SW 1271 (cell line): ENCODE measurements at places on chromosomes 12 and 14.

GRCh38 chr14:51410897-51411296 is 170.8 kb downstream of the TMX1 start:
- no peak for DNase-seq

GRCh38 chr14:26128931-26129671 is 468.7 kb downstream of the NOVA1 start:
- DNase-seq: no peak

DNA sequence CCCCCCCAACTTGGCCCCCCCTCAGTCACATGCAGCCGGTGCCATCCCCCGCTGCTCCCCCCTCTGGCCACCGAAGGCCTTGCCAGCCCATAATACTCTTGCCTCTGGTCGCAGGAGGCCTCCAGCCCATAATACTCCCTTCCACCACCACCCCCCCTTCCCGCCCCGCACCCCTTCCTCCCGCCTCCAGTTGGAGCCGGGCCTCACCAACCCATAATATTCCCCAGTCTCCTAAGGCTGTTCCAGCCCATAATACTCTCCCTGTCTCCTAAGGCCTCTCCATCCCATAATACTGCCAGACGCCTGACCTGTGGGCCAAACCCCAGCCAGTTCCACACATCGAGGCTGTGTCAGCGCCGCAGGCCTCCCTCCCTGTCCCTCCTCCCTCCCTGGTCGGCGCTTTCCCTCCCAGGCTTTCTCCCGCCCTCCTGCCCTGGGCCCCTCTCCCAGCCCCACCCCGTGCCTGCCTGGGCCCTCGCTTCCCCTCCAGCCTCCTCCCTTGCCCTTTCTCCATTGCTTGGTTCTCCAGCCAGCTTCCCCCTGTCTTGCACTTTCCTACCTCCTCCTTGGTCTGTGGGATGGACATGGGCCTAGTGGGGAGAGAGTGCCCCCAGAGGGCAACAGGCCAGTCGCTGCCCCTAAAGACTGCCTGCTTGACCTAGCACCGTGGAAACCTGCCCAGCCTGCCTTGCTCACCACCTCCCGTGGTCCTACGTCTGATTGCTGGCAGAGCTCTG is 6.8 kb upstream of the CHD4 start:
- DNase-seq: peak; percentile 67

DNA sequence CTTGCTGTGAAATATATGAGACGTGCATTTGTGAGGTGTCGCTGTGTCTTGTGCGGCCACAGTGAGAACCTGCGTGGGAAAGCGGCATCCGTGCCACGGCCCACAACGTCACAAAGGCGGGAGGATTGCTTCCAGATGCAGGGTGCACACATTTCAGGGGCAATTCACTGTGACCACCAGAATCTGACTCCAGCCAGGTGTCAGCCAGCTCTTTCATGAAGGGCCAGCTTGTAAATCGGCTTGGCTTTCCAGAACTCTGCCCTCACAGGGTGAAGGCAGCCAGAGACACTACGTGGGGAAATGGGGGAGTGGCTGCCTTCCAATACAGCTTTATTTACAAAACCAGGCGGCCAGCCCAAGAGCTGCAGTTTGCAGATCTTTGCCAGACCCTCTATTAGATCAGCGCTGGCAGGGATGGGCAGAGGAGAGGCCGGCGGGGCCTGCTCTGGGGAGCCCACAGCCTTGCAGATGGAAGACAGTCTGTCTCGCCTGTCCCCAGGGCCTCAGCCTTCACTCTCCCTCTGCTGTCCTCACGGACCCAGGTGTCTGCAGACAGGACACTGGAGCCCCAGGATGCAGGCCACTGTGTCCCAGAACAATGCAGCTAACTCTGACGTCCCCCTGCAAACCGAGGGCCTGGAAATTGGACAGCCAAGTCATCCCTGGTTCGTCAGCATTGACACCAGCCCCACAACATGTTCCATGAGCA is 53.5 kb downstream of the ADGRD1 start:
- DNase-seq: no peak

- no peak for DNase-seq
These were observed 69.1 kb downstream of the C14orf132 start for GRCh38 chr14:96108061-96108795.

DNA sequence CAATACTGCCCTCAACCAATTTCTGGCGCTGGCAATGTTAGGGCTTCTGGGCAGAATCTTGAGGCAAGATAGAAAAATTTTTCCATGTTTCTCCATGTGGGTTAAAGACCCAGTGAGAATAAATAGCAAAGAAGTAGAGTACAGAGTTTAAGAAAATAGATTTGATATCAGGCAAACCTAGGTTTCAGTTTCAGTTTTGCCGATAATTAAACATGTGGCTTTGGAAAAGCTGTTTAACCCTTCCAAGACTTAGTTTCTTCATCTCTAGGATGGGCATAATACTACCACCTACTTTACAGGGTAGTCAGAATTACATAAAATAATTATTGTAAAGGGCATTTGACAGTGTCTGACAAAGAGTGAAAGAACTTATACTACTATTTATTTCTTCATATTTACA is 360.4 kb downstream of the PCNX1 start:
- DNase-seq: no peak

GRCh38 chr14:103292426-103293374 is 41.3 kb upstream of the EIF5 start:
- DNase-seq: no peak

- DNase-seq: no peak
These were observed 91.9 kb downstream of the LGMN start for GRCh38 chr14:92656306-92657081.

DNA sequence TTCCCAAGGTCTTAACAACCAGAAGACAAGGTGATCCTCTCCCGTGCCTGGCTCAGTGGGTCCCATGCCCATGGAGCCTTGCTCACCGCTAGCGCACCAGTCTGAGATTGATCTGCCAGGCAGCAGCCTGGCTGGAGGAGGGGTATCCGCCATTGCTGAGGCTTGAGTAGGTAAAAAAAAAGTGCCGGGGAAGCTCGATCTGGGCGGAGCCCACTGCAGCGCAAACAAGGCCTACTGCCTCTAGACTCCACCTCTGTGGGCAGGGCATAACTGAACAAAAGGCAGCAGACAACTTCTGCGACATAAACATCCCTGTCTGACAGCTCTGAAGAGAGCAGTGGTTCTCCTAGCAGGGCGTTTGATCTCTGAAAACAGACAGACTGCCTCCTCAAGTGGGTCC is 104.0 kb downstream of the C14orf39 start:
- DNase-seq: no peak

DNA sequence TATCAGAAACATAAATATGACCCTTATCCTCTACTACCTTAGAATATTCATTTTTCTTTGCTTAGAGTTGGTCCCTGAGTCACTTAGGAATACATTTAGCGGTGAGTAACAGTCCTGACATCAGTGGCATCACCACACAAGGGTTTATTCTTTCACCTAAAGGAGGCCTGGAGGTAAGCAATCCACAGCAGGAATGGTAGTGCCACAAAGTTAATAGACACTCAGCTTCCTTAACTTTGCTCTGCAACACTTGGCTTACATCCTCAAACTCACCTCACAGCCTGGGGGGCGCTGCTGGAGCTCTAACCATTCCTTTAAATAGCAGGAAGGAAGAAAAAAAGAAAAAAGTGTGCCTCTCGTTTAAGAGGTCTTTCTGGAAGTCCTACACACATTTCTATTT is 29.1 kb downstream of the BBOF1 start:
- DNase-seq: no peak

- DNase-seq: no peak
These were observed 35.0 kb upstream of the FUT8 start for GRCh38 chr14:65377576-65377975.

DNA sequence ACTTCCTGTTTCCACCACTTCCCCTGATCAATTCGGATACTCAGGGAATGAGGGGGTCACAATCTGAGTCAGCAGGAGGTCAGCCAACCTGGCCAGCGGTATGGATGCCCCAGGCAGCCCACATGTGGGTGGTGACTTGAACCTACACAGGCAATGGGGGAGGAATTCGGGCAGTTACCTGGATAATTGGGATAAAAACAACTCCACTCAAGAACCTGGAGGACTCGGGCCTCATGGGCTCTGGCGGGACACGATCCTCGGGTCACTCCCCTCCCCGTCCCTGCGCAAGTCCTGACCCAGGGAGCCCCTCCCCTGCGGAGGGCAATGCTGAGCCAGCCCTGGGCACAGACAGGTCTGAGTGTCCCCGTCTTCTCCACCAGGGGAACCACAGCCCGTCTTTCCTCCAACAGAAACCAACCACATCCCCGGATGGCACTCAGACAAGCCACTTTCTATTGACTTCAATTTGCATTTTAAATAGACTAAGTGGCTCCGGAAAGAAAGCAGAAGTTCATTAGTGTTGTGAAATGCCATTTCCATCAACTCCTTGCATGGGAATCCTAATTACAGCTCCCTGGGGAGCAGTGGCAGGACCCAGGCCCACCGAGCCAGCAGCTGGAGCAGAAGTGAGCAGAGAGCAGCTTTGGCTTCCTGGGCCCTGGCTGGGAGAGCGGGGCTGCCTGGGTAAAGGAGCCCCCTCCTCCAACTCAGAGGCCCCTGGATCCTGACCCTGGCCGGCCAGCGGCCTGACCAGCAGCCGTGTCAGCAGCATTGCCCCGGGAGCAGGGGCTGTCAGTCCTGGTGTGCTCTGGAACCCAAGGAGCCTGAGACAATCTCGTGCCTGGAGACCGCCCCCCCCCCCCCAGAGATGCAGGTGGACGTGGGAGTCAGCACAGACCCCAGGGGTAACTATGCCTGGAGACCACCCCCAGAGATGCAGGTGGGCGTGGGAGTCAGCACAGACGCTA is 374.1 kb downstream of the ADGRD1 start:
- DNase-seq: no peak

- no peak for DNase-seq
These were observed 24.3 kb downstream of the ZFYVE21 start for GRCh38 chr14:103739793-103740501.

DNA sequence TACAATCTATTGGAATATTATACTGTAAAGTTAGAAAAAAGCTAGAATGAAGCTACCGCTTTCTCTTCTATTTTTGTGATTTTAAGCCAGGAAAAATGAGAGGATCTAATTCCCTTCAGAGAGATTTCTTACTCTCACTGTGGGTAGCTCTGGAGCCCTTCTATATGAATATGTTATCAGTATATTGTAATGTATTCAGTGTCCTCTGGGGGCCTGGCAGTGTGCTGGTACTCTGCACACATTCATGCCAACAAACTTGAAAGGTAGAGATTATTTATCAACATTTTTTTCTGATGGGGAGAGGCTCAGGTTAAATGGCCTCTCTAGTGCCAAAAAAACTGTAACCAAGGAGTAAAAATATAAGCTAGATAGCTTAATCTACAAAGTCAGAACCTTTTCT is 292.8 kb downstream of the TTC6 start:
- DNase-seq: no peak

DNA sequence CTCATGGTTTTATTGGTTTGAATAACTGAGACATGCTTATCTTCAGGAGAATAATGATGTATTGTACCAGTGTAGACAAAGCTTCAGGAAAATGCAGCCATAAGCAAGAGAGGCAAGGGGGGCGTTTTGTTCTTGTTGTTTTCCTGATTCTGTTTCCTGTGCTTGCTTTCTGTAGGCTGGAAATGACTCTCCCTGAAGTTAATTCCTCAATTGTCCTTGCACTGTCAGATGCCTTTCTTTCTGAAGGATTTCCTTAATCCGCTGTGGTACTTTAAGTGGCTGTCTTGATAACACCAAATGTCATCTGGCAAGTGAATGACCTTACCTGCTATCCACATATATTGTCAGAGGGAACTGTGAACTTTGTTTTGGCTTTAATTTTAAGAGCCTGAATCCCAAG is 220.0 kb downstream of the NEDD1 start:
- no peak for DNase-seq

- DNase-seq: no peak
These were observed 16.3 kb downstream of the ALX1 start for GRCh38 chr12:85296362-85296761.

DNA sequence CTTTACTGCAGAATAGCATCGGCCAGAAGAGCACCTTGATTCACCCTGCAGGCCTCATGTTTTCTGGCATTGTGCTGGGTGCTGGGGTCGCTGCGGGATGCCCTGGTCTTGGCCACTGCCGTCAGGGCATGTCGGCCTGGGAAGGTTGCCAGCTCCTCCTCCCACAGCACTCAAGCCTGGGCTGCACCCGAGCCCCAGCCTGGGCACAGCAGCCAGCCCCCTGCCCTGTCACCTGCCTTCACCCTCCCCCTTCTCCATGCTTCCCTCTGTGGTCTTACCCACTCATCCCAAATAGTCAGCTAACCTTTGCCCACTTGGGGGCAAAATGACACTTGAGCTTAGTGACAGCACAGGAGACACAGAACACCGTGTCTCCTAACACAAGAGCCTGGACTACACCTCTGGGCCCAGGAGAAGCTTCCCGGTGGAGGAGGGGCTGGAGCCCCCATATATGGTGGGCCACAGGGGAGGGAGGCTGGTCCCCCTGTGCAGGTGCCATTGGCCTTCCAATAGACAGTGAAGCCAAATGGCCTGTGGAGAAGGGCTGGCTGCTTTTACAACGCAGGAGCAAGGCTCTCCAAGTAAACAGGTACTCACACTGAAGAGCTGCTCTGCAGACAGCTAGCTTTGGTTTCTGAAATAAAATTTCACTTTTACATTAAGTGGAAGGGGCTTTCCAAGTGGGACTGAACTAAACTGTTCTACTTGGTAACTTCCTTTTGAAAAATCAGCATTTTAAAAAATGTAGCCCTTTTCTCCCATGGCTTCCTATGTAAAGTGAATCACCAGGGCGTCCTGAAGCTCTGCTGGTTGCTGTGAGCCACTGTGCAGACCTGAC is 51.2 kb upstream of the AMN start:
- DNase-seq: no peak

- DNase-seq: no peak
These were observed 18.6 kb downstream of the ZDHHC17 start for GRCh38 chr12:76782526-76782925.
